Cortex of kidney (tissue), 1 donor: ENCODE measurements at places on chromosomes 2 and 18.

- no peak for DNase-seq
Observed at GRCh38 chr18:77146249-77147080, 13.9 kb upstream of the MBP start.

GRCh38 chr18:62637807-62638687, 77.3 kb upstream of the PHLPP1 start:
- DNase-seq = no peak

- DNase-seq = no peak
Observed at GRCh38 chr18:25244924-25245698, 106.9 kb downstream of the ZNF521 start.

DNA sequence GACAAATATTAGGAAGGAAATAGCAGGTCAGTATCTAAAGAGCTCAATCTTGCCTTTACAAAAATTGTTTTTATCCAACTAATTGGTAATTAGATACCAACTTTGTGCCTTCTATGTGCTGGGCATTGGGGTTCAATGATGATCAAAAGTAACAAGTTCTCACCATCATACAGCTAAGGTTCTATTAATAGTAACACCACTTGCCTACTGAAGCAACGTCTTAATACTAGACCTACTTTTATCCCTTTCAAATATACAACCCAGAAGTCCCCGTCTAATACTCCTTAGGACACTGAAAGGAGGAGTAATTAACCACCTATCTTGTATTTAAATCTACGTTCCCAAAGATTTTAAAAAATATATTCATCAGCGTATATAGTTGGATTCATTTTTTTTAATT, 59.3 kb downstream of the GRB14 start:
- DNase-seq = no peak

DNA sequence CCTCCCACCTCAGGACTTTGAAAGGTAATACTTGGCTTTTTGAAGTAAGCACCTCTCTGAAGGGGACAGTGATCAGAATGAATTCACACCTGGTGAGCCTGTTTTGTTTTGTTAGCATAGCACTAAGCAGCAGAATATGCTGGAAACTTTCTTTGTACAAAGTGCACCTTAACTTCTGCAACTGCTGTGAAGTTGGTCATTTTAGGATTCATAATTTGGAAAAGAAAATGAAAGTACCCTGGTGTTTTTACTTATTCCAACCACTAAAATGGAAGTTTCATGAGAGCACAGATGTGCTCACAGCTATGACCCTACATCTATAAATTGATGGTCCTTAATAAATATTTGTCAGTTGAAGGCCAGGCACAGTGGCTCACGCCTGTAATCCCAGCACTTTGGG, 257.8 kb upstream of the STON1 start:
- DNase-seq = no peak

DNA sequence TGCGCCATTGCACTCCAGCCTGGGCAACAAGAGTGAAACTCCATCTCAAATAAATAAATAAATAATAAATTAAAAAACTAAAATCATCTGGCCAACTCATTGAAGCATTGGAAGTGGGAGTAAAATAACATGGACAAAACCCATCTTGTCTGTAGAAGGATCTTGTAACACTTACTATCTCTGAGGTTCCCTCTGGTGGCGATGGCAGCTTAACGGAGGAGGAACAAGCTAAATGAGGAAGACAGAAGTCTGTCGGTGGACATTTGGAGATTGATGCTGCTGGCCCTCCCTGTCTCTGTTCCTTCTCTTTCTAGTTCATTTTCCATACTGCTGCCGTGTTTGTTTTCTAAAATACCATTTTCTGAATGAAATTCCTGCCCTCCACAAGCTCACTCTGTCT, 43.4 kb downstream of the ZCCHC2 start:
- DNase-seq = no peak

DNA sequence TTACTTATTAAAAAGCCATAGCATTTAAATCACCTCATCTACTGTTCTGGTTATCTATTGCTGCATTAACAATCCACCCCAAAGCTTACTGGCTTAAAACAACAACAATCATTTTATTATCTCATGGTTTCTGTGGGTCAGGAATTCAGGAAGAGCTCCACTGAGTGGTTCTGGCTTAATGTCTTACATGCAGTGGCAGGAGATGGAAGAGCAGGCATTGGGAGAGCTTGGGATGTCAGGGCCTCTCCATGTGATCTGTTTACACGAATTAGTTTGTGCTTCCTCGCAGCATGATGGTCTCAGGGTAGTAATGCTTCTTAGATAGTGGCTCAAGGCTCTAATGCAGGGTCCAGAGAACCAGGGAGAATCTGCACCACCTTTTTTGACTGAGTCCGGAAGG, 14.4 kb upstream of the REL start:
- DNase-seq = no peak
